ENCODE measurements at places on chromosomes 12 and 14.

GRCh38 chr14:99570544-99571302, 33.3 kb downstream of the CCDC85C start:
- DNase-seq = no peak

DNA sequence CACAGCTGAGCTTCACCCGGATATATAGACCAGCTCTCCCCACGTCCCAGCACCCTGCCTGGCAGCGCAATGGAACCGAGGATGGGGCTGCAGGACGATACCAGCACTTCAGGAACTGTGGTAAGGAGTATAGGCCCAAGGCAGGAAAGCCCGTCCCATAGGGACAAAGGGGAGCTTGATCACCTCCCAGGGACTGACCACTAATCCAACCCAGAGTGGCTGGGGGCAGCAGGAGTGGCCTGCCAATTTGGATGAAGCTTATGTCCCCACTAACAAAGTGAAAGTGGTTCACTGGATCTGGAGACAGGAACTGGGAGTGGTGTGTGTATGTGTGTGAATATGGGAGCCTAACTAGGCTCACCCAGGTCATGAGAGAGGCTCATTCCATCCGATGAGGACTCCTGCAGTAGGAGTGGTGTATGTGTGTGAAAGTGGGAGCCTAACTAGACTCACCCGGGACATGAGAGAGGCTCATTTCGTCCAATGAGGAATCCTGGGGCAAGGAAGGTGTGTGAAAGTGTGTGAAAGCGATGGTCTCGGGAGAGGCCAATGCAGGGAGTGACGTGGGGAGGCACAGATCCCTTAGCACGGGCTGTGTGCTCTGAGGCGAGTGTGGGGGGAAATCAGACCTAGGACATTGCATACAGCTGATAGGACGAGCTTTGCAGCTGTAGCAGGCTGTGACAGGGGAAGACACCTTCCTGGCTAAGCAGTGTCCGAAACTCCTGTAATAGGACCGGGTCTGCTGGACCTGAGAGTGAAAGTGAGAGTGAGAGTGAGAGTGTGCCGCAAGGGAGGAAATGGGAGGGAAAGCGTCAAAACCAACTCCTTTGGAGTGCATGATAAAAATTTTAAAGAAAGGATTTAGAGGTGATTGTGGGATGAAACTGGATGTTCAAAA, 25.7 kb downstream of the KLRK1 start:
- DNase-seq = peak; percentile 61

DNA sequence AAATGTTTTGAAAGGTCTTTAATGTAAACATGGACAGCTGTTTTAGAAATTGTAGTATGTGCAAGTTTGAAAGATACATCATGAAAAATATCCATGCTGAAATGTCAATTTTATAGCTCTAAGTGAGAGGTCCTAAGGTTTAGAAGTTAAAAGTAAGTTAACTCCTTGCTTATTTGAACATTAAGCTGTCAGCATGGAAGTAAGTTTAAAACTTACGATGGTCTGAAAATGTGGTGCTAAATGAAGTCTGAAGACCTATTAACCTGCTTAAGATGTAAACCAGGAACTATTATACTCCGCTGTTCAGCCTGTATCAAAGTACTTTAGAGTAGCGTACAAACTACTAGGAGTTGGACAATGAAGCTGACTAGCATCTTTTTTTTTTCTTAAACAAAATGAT, 1082.4 kb downstream of the TMTC2 start:
- DNase-seq = no peak

- no peak for DNase-seq
Measured at GRCh38 chr12:65798918-65799317, 25.4 kb upstream of the HMGA2 start.

DNA sequence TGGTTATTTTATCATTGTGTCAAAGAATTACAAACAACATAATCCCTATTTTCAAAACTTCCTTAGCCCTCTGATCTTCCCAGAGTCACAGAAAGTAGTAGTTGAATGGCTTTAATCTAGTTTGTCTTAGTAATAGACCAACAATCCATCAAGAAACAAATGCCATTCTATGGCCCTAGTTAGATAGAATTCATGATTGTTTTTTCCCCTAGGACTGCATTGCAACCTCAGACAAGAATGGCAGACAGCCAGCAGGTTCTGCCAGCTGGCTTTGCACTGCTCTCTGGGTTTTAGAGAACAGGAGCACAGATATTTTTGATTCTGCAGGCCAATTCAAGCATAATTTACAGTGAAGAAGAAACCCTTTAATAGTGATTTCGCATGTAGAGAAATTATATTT, 33.8 kb downstream of the SYT1 start:
- DNase-seq = peak; percentile 80

DNA sequence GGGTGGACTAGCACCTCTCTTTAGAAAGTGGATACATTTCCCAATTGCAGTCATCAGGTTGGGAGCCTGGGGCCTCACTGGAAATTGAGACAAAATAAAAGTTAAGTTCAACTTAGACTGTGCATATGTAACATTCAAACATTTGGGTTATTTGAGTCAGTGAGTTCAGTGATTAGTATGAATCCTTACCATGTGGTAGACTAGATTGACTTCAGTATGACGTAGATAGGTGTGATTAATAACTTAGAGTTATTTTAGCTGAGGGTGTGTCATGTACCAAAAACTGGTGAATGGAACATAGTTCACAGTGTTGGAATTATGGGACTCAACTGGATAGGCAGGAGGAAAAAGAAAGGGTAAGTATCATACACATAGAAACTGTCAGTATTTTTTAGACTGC, 8.0 kb upstream of the SSTR1 start:
- DNase-seq = no peak

GRCh38 chr14:38248321-38249028, 7.4 kb downstream of the CLEC14A start:
- DNase-seq = no peak

- no peak for DNase-seq
Measured at GRCh38 chr14:32693114-32693513, 245.6 kb upstream of the NPAS3 start.

GRCh38 chr12:93989949-93990348, 158.4 kb upstream of the PLXNC1 start:
- no peak for DNase-seq

GRCh38 chr14:24417832-24418491, 11.5 kb downstream of the CBLN3 start:
- no peak for DNase-seq

DNA sequence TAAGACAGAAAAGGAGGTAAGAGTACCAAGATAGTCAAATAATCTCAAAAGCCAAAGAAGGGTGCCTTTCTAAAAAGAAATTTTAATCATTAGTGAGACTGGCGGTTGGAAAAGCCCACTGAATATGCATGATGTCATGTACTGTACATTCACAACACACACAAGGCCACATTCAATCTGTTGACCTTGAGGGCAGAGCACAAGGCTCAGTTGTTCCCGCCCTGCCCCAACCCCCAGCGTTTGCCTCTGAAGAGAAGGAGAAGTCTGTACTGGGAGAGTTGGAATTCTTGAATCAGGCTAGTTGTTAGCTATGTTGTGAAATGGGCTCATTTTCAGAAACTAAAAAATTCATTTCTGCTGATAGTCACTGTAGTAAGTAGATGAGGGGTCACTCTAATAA, 50.2 kb upstream of the NID2 start:
- DNase-seq = no peak

DNA sequence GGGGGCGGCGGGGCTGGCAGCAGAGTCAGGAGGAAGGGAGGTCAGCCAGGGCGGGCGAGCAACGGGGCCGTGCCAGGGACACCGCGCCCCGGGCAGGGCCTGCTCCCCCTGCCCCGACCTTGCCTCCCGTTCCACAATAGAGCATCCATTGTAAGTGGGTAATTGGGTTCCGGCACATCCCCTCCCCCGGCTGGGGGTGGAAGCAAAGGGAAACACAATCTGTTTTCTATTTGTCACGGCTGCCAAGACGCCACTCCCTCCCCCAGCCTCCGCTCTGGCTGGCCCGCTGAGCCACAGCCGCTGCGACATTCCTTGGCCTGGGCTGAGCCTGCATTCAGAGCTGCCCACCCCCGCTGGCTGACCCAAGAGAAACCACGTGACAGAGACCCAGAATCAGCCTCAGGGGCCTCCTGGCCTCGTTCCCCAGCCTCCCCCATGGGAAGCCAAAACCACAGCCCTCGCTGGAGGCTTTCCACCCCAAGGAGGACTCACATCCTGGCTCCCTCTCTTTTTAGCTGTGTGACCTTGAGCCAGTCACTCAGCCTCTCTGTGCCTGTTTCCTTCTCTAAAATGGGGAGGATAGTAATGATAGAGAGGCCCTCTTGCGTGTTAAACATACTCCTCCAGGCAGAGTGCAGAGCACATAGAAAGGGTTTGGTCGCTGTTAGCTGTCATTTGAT, 117.6 kb downstream of the SCARB1 start:
- DNase-seq = peak; percentile 97

- DNase-seq = no peak
Measured at GRCh38 chr14:55228261-55228660, 36.9 kb upstream of the DLGAP5 start.

DNA sequence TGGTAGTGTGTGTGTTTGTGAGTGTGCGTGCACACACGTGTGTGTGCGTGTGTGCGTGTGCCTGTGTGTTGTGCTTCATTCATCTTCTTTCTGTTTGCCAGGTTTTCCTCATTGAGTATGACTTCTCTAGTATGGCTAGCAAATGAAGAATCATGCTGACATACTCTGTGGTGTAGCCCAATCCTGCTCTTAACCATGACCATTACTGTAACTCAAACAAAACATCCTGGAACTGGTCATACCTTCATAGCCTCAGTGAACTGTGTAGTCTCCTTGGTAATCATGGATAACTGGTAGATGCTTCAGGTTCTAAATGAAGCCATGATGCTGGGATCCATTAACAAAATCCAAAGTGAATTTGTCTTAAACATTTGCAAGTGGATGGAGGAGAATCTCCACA, 1117.7 kb downstream of the BCL11B start:
- no peak for DNase-seq

DNA sequence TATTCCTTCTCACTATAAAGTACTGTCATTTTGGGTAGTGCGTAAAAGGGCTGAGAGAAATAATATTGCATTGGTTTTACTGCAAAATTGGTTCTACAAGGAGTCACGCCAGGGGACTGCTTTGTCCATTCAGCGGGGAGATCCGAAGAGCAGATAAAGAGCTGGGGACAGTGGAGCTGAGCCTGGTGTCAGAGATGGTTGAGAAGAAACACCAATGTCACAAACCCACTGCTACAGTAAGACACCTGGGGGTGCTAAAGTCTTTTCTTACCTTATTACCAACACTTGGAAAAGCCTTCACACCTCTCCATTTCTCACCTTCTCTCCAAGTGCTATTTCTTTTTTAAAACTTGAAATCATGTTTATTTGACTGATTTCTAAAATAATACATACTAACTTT, 14.1 kb downstream of the IL31 start:
- DNase-seq = no peak

DNA sequence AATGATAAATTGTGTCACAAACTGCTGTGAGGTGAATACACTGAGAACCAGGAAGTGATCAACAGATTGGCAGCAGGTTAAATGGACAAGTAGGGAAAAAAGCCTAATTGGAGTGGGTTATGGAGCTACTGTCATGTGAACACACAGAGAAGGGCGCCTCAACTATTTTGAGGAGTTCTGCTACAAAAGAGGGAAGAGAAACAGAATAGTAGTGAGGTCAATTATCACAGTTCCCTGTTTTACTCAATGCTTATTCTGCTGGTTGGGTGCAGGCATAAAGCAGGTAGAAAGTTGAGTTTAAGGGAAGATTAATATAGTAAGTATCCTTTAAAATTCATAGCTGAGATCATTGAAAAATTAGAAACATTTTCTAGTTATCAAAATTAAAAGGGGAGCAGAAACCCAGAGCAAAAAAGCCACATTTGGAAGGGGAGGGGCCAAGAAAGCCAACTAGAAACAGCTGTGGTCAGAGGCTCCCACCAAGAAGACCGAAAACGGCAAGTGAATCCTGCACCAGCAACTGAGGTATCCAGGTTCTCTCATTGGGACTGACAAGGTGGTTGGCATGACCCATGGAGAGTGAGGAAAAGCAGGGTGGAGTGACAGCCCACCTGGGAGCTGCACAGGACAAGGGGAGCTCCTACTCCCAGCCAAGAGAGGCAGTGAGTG, 105.7 kb downstream of the ZC3H14 start:
- DNase-seq = no peak

- DNase-seq = no peak
Measured at GRCh38 chr12:103399986-103400385, 95.8 kb downstream of the C12orf42 start.

DNA sequence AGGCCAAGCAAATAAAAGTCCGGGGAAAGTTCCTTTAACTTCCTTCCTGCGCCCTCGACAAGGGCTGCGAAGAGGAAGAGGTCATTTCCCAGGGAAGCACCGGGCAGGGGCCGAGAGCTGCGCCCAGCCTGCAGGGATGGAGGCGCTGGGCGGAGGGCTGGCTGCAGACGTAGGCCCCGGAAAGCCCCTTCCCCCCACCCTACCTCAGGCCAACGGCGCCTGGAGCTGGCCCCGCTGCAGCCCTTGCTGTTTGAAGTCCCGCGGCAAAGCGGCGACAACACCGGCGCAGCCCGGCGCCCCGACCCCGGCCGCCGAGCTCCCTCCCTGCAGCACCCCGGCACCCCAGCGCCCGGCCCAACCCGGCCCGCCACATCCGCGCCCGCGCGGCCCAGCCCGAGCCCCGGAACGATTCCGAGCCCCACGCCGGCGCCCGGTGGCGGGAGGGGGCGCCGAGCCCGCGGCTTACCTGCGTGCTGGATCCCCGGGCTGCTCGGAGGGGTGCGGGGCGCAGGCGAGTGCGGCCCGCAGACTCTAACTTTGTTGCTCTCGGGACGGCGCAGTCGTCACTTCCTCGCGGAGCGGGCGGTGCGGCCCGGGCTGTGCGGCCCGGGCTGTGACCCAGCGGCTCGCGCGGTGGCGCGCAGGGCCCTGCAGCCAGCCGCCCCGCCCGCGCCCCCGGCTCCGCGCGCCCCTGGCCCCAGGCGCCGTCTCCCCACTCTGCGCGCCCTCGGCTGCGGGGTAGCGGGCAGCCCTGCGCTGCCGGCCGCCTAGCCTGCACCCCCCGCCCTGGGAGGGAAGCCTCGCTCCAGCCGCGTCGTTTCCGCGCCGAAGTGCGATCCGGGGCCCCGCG, 64.8 kb upstream of the PTGR2 start:
- peak; percentile 68 for DNase-seq

- DNase-seq = no peak
Measured at GRCh38 chr14:101466456-101467180, 94.7 kb upstream of the DIO3 start.

DNA sequence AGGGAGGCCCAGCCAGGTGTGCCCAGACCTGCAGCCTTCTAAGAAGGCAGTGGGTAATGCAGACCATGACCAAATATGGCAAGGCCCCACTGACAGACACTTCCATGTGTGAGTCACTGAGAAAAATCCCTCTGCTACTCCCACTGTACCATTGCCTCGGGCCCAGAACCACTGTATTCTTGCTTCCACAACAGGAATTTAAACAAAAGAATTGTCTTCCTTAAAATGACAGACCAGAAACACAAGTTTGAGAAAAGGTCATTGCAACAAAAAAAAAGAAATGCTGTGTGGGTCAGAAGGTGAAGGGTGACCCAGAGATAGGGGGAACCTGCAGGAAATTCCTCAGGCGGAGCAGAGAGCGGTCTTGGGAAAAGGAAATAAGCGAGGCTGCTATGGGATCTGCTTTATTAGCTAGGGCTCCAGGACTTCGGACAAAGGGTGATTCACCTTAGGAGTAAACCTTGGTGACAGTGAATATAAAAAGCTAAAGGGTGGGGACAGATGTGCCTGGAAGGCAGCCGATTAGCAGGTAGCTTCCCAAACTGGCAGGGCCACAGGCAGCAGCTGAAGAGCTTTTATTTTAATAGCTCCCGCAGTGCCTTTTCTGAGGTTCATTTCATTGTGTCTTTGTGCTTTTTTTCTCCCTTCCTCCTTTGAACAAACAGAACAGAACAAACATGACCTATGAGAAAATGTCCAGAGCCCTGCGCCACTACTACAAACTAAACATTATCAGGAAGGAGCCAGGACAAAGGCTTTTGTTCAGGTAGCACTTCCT, 185.3 kb upstream of the BCL2L14 start:
- DNase-seq = peak; percentile 70

GRCh38 chr12:47744005-47744651, 14.6 kb downstream of the RAPGEF3 start:
- no peak for DNase-seq

Data from adipocyte (in vitro differentiated cells).